ENCODE measurements at places on chromosomes 2 and 18.

DNA sequence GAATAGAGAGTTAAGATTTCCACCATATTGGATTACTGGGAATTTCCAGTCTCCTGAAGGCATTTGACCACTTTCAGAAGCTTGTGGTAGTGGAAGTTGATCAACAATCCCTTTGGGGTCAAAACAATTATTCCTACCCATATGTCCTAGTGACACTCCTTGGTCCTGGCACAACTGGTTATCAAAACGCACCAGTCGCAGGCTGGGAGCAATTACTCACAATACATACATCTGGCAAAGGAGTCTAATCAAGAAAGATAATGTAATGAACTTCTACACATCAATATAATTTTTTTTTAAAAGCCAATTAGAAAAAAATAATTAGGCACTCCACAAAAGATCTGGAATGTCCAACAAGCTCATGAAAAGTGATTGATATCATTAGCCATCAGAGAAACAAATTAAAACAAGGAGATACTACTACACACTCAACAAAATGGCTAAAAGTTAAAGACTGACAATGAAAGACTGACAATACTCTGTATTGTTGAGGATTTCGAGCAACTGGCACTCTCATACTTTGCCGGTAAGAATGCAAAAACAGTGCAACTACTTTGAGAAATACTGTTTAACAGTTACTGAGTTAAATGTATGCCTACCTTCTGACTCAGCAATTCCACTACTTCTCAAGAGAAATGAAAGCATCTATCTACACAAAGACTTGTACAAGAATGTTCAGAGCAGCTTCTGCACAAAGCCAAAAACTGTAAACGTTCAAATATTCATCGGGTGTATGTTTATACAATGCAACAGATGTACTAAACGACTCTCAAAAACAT, 2.0 kb downstream of the INO80C start:
- no peak for DNase-seq

GRCh38 chr18:59501920-59502273, 142.8 kb upstream of the LMAN1 start:
- DNase-seq: no peak

- DNase-seq: no peak
Observed at GRCh38 chr2:178163395-178163794, 30.9 kb upstream of the OSBPL6 start.

DNA sequence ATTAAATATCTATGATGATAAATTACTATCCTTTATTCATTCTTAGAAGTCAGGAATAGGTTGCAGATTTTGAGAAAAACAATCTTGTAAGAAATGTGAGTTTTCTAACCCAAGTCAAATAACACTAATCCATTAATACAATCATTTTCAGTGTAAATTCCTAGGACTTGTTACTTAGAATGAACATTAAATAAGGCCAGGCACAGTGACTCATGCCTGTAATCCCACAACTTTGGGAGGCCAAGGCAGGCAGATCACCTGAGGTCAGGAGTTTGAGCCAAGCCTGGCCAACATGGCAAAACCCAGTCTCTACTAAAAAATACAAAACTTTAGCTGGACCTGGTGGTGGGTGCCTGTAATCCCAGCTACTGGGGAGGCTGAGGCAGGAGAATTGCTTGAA, 45.8 kb upstream of the CDKL4 start:
- DNase-seq: no peak

- no peak for DNase-seq
Observed at GRCh38 chr18:36518839-36519238, 221.3 kb downstream of the FHOD3 start.

GRCh38 chr2:104944495-104944894, 90.6 kb downstream of the POU3F3 start:
- no peak for DNase-seq

- DNase-seq: no peak
Observed at GRCh38 chr2:206457188-206457634, 13.9 kb downstream of the ADAM23 start.

GRCh38 chr2:221001381-221001801, 570.7 kb downstream of the EPHA4 start:
- DNase-seq: no peak

GRCh38 chr18:48736321-48737260, 197.8 kb downstream of the CTIF start:
- no peak for DNase-seq

DNA sequence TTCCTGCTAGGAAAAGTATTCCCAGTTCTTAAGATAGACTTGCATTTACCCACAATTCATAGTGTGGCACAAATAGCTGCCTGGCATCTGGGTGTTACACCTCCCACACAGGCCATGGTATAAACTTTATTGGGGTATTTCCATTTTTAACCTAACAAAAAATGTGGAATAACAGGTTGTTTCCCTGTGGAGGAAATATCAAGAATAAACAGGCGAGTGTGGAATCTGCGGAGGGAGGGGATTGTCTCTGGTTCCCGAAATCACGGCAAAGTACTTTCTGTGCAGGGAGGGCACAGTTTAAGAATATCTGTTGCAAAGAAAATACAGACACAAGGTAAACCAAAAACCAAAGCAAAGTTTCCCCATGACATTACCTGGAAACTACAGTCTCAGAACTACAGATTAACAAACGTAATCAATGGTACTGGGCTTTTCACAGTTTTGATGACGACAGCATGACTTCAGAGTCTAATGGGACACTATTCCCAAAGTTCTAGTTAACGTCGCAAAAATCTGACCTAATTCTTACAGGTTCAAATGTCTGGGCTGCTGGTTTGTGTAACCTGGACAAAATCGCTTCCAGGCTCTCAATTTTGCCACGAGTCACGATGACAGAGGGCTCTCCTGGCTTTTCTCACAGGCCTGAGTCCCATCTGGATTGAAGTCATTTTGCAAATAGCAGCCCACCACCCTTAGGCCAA, 1.4 kb downstream of the STARD7 start:
- DNase-seq: no peak

GRCh38 chr2:57432528-57432927, 614.1 kb upstream of the VRK2 start:
- peak; percentile 40 for DNase-seq

- DNase-seq: peak; percentile 8
Observed at GRCh38 chr2:164510895-164511294, 110.4 kb downstream of the GRB14 start.

DNA sequence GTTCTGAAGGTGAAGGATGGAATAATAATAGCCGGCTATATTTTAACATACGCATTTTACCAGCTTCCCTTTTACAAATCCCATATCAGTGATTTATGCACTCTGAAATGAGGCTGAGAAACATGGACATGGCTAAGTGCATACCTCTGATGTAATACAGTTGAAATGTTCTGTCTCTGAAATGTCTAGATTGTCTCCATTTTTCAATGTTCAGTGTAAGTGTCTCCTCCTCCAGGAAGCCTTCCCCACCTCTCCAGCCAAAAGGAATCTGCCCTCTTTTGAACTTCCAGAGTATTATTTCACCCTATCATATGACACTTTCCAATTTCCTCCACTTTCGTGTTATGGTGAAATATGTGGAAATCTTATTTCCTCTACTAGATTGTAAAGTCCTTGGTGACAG, 29.5 kb upstream of the ME2 start:
- DNase-seq: no peak

DNA sequence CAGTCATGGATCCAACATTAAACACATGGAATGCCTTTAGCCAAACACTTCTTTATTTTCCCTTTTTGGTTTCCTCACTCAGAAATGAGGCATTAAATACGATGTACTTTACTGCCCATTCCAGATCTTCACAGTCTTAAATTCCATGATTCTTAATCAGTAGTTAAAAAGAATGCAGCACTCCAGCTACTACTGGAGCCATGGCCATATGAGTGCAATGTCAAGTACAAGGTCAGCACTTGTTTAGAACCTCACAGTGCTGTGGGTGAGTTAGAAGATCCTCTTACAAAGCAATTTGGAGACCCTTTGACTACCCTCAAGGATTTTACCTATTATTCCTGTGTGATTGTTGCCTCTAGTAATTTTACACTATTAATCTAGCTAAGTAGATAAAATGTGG, 550.3 kb upstream of the LRRTM1 start:
- no peak for DNase-seq

DNA sequence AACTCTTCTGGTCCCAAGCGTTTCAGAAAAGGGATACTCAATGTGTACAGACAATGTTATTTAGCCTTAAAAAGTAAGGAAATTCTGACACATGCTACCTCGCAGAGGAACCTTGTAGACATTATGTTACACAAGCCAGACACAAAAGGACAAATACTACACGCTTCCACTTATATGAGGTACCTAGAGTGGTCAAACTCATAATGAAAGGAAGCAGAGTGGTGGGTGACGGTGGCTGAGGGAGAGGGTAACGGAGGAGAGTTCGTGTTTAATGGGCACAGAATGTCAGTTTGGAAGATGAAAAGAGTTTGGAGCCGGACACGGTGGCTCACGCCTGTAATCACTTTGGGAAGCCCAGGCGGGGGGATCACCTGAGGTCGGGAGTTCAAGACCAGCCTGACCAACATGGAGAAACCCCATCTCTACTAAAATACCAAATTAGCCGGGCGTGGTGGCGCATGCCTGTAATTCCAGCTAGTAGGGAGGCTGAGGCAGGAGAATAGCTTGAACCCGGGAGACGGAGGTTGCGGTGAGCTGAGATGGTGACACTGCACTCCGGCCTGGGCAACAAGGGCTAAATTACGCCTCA, 1.4 kb downstream of the MCM6 start:
- no peak for DNase-seq

DNA sequence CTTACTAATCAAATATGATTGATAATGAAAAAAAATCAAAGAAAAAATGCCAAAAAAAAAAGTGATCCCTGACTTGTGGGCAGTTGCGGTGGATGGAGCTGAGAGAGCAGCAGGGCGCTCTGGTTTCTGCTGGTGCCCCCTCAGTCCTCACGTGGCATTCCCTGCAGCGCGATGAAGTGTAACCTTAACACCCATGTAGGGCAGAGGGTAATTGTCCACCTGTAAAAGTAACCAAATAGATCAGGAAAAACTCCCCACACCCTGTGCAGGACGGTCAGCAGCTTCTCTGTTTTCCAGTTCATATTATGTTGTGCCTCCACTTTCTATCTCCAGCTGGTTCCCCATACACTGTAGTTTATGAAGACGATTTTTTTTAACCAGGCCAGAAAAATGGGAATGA, 25.0 kb downstream of the COA5 start:
- no peak for DNase-seq

DNA sequence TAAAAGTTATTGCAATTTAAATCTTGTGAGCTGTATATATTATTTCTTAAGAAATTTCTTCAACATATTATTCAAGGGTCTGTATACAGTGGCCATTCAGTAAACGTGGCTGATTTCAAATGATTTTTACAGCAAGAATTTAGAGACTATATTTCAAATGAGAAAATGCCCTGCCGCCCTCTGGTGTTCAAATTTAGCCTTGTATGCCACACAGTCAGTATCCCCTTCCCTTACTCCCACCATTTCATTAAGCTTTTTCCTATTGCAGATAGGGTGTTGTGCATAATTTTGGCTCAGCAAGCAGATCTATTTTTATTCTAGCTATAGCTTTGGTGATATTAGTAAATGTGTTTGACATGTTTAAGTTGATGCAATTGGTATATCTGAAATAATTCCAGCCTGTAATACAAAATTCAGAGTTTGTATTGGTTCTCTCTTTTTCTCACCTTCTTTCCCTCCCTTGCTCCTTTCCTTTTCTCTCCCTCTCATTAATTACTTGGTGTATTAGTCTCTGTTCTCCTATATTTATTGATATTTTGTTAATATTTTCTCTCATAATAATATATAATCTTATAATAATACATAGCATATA, 22.8 kb upstream of the SCN7A start:
- no peak for DNase-seq

DNA sequence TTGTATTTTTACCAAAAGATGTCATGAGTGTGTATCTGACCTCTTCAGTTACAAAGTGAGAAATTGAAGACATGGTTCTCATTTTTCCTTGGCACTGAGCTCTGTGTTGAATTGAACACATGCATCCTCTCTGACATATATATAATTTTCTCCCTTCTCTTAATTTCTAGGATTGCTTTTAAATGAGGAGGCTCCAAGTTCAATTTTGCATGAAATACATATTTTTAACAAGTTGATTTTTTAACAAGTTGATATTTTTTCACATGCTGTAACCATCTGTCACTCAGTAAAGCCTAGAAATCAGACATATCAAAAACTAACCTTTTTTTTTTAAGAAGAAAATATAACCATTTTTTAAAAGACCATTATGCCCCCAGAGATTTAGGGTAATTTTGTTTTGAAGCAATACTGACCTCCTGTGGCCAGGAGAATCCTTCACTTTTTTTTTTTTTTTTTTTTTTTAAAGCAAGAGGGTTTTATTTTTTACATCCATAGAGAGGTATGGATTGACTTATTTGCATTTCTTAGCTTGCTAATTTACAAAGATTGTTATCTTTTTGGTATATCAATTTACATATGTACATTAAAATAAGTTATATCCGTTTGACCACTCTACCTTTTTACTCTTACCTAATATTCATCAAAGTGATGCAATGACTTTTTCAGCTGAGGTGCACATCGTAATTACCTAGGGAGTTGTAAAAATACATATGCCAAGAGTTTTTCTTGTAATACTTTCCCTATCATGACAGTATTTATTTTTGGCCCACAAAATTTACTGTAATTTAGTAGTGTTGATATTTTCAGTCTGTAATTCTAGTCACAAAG, 161.8 kb downstream of the SOCS6 start:
- DNase-seq: no peak

DNA sequence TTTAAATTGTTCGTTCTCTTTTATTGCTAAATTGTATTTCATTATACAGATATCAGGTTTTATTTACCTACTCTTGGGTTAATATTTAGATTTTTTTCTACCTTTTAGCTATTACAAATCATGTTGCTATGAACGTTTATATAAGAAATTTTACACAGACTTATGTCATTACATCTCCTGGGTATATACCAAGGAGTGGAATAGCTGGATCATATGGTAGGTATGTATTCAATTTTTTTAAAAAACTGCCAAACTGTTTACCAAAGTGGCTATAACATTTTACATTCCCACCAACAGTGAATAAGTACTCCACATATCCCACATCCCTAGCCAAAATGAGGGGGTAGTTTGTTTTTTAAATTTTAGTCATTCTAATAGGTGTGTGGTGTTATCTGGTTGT, 32.3 kb upstream of the BAZ2B start:
- no peak for DNase-seq

- DNase-seq: no peak
Observed at GRCh38 chr2:210544831-210545230, 11.6 kb upstream of the CPS1 start.

DNA sequence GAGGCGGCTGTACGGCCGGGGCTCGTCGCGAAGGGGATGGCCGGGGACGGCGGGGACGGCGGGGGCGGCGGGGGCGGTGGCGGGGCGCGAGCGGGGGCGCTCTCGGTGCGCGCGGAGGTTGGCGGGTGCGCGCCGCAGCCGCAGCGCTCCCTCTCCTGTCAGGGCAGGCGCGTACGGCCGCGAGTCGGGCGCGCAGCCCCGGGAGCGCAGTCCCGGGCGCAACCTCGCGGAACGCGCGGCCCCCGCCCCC, 296 bp upstream of the GRHL1 start:
- no peak for DNase-seq

GRCh38 chr2:184879671-184880070, 281.3 kb downstream of the ZNF804A start:
- no peak for DNase-seq

Data from NCI-H187 (cell line).